Right kidney (tissue), 9 donors: ENCODE measurements at places on chromosomes 7 and 10.

DNA sequence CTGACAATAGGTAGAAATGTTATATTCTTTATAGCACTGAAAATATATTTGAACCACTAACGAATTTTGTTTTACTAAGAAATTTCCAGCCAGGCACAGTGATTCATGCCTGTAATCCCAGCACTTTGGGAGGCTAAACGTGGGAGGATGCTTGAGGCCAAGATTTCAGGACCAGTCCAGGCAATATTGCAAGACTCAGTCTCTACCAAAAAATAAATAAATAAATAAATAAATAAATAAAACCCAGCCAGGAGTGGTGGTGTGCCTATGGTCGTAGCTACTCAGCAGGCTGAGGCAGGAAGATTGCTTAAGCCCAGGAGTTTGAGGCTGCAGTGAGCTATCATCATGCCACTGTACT is 39.8 kb downstream of the PIP4K2A start:
- no peak for DNase-seq

GRCh38 chr10:95935429-95935828 is 27.7 kb downstream of the CC2D2B start:
- DNase-seq: no peak

DNA sequence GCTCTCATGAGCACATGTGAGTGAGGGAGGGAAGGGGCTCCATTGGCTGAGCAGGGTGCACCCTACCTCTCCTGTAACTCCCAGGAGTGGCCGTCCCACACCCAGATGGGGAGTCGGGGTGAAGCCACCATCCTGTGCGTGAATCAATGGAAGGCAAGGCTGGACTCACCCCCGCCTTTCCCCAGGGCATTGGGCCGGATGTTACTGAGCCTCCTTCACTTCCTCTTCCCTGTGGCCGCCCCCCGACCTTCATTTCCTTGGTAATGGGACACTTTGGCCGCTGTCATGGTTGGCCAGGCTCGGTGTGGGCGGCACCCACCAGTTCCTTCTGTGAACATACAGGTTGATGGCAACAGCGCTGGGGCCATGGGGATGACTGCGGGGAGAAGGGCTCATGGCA is 209.0 kb downstream of the MGMT start:
- DNase-seq: no peak

GRCh38 chr7:148266795-148267194 is 323.8 kb upstream of the C7orf33 start:
- DNase-seq: no peak

GRCh38 chr7:55474944-55475854 is 97.1 kb downstream of the VOPP1 start:
- no peak for DNase-seq

- DNase-seq: no peak
Observed at GRCh38 chr10:31087011-31087410, 55.3 kb upstream of the ZNF438 start.

DNA sequence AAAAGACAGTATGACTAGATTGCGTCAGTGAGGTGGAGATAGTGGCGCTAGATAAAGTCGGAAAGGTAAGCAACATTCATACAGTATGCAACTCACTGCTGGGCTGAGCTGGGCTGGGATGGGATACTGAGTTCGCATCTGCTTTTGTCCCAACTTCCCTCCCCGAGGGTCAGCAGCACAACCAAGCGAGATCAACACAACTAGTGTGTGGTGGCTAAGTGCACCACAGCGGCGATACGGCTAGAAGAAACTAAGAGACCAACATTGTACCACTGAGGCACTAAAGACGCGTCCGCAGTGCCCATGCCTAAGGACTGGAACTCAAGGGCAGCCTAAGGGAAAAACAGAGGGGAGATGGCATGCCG is 467 bp downstream of the EXOSC1 start:
- no peak for DNase-seq

DNA sequence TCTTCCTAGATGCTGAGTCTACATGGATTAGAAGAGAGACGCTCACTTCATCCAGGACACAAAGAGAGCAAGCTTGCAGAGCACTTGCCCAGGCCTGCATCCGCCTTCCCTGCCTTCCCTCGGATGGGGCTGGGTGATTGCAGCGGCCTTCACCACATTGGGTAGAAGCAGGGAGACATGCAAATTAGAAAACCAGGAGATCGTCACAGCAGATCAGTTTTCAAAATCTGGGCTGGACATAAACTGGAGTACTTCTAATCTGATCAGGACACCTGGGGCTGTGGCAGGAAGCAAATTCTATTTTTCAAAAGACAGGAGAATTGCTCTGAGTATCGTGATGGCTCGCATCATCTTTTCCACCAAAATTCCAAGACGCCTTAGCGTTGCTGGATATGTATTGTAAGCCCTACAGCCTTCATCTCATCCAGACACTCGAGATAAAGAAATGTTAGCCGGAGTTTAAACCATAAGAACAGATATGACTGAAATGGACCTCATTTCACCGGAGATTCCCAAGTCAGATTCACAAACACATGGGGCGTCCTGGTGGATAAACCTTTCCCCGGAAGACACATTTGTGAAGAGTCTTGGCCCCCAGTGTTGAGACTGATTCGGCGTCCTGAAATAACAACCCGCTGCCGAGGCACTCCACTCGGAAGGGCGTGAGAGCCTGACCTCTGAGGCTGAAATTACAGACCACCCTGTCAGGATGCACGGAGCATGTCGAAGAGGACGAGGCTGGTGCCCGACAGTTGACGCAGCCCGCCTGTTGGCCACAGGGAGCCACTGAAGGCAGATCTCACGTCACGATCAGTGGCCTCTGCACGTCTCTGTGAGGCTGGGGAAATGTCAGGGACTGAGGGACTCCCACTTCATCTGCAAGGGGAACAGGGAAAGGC is 91.2 kb upstream of the PARD3 start:
- DNase-seq: peak; percentile 70

DNA sequence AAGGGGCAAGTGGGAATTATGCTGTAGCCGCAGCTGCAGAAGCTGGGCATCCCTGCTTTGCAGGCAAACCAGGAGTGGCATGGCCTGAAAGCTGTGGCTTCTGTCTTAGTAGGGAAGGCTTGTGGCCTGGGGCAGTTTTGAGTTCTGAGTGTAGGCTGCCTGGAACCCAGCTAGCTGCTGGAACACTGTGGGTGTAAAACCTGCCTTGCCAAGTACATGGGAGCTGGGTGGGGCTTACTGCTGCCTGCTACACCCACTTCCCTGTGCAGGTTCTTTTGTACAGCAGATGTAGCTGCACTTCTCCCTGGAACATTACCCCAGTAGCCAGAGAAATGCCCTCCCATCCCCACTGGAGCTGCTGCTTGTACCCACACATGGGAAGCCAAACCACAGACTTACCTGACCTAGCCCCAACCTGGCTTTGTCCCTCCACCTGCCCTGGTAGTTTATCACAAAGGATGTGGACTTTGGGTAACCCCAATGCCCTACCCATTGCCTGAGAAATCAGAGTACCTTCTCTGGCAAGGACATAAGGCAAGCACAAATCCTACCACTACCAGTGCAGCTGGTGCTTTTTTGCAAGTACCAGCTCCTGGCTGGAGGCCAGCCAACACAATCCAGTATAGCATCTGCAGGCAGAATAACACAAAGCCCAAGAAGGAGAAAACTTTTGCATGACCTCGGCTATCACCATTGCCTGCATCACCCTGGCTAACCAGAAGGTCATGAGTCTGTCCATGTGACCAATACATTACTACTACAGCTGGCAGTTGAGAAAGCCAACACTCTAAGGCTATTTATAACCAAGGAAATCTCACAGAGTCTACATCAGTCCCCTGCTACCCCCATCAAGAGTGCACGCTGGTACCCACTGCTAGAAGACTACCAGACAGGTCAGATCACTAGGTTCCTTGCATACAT is 26.5 kb upstream of the PPP1R3A start:
- DNase-seq: no peak

DNA sequence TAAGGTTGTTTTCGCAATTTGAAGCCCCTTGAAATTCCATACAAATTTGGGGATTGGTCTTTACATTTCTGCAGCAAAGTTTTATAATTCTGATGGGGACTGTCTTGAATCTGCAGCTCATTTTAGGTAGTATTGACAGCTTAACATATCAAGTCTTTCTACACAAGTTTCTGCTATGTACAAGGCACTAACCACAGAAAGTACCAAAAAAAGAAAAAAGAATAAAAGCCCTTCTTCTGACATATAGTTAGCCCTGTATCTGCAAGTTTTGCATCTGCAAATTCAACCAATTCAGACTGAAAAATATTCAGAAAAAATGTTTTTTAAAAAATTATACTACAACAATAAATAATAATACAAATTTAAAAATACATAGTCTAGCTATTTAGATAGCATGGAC is 15.3 kb downstream of the POT1 start:
- no peak for DNase-seq

DNA sequence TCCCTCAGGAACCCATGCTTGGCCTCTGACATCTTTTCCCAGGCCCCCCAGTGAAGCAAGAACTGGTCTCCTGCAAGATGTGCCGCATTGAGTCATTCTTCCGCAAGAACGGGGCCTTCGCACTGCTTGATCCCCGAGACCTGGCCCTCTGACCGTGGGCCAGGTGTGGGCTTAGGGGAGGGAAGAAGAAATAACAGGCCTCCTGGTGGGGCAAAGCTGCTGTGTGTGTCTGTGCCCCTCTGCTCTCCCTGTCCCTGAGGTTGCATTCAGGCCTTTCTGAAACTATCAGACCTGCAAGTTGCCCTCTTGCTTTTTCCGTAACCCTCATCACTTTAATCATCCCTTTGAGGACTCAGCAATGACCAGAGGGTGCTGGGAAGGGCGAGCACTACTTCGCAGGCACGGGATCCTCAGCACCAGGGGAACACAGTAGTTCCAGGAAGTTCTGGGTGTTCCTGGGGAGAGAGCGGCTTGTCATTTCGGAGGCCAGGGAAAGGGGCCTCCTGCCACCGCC is 6.0 kb downstream of the ATP6V1F start:
- DNase-seq: no peak

DNA sequence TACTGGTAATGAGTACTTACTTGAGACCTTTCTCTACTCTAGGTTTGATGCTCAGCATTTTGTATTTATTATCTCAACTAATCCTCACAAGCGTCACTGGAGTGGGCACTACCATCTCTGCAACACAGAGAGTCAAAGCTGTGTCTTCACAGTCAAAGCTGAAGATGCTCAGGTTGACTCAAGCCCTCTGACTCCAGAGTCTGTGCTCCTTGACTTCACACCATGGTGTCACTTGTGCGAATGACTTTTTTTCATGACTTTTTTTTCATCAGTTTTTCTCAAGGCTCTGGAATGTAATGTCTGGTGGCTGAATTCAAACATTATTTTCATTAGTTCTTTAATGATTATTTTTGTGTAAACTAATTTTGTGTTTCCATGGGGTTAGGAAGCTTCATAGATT is 30.4 kb upstream of the TARP start:
- no peak for DNase-seq

DNA sequence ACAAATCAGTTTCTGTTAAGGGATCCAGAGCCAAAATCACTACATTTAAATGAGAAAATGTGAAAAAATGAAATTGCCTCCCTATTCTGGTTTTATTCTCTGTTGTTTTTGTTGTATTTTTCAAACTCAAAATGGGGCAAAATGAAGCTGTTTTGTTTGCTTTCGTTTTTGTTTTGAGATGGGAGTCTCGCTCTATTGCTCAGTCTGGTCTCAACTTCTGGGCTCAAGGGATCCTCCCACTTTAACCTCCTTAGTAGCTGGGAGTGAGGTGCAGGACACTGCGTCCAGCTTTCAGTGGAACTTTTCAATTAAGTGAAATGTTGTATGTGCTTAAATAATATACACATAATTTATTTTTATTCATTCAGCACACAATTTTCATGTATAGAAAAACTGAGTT is 205.0 kb downstream of the SORCS1 start:
- no peak for DNase-seq

- no peak for DNase-seq
Observed at GRCh38 chr7:138979226-138979979, 1.8 kb downstream of the KIAA1549 start.

DNA sequence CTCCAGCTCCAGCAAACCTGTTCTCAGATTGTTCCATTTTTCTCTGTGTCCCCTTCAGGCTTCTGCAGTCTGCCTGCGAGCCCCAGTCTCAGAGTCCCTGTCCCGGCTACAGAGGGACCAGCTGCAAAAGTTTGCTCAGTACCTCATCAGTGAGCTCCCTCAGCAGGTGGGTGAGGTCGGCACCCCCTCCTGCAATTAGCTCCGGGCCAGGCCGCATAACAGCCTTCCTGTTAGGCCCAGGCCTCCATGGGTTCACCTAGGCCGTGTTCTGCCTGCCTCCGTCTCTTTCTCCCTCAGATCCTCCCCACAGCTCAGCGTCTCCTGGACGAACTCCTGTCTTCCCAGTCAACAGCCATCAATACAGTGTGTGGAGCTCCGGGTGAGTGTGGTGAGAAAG is 4.3 kb downstream of the ZSWIM8 start:
- no peak for DNase-seq

DNA sequence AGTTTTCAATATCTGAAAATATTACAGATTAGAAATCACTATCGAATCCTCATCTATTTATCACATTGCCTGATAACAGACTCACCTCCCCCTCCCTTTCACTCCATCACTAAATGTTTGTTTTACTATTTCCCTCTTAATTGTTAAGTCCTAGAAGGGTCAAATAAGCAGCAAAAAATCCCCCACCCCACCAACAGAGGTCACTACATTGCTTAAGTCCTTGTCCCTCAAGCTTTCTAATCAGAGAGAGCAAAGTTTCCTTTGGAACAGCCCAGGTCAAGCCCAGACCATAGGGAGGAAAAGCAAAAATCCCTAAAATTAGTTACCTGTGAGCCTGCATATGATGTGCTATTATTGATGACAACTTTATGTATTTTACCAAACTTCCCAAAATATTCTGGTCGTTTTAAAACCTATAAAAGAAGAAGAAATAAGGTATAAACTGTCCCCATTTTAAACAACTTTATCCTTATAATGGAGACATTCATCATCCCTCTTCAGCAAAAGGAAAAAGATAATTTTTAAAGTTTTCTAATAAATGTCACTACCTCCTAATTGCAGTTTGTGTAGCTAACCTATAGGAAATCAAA is 95.0 kb downstream of the CNOT4 start:
- no peak for DNase-seq

- no peak for DNase-seq
Observed at GRCh38 chr7:122219253-122219865, 75.3 kb upstream of the AASS start.

DNA sequence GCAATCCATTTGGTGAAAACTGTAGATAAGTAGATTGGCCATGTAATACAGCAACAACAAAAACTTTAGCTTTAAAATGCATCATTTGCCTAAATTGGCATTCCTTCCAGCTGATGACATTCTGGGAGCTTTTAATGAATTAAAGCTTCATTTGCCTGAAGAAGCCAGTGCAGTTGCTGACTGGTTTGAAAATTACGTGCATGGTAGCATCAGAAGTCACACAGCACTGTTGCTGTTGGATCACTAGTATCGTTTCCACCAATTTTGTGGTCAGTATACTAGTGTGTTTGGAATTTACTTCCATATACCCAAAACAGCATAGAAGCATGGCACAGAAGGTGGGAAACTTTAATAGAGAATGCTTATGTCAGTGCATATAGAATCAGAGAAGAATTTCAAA is 194.9 kb downstream of the ETV1 start:
- DNase-seq: no peak

DNA sequence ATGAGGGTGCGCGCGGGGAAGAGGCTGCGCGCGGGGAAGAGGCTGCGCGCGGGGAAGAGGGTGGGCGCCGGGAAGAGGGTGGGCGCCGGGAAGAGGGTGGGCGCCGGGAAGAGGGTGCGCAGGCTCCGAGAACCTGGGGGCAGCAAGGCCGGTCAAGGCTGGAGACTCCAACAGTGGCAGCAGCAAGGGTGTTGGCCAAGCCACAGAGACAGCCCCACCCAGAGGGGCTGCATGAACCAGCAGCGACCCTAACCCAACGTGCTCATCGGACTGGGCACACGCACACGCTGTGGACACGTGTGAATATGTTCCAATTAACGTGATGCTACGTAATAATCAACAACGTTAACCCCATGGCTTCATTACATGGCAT is 48.8 kb downstream of the DIP2C start:
- DNase-seq: no peak
